ENCODE measurements at places on chromosomes 11 and 22.
A peak's percentile ranks its signal among the peaks of the same experiment; 100 is the strongest.

- DNase-seq, result no peak
These were observed 96.2 kb upstream of the NTM start for GRCh38 chr11:131274233-131274632.

- no peak for DNase-seq
These were observed 8.2 kb downstream of the GGT5 start for GRCh38 chr22:24236656-24237055.

GRCh38 chr11:20026629-20027555, 133.4 kb downstream of the DBX1 start:
- no peak for DNase-seq

- no peak for DNase-seq
These were observed 65.6 kb downstream of the SCN3B start for GRCh38 chr11:123588864-123589262.

GRCh38 chr11:1152316-1153104, 5.2 kb upstream of the MUC5AC start:
- peak; percentile 12 for DNase-seq

- no peak for DNase-seq
These were observed 11.9 kb downstream of the IPO7 start for GRCh38 chr11:9396310-9396709.

- DNase-seq, result peak; percentile 56
These were observed at the start of gene CALCB for GRCh38 chr11:15073361-15074205. Gene CALCB (plus strand): TSS chr11:15073593. CDS start chr11:15074719, 1,126 bp downstream.

DNA sequence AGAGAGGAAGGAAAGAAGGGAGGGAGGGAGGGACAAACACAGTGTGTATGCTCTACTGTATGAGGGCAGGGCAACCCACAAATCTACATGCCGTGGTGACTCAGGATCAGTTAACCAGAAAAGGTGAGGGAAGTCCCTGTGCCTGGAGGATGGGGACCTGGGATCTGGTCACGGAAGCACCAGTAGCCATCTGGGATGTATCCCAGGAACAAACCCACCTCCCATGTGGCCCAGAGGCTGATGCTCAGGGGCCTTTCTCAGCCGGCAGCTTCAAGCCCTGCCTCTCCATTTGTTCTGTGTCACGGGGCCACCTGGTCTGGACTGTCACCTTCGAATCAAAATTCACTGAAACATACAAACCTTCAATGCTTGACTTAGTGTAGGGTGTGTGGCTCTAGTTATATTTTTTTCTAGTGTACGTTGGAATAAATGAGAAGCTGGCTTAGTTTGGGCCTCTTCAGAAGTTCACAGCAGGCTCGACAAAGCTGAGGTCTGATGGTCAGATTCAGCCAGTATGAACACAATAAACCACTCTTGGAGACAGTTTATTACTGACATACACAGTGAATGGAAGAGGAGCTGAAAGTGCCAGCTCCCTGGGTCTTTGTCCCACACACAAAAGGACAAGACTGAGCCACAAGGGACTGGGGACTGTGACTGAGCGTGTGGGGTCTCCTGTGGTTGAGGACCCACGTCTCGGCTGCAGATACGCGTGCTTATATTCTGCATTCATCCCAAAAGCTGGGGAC, 23.5 kb upstream of the RTL6 start:
- DNase-seq, result no peak

DNA sequence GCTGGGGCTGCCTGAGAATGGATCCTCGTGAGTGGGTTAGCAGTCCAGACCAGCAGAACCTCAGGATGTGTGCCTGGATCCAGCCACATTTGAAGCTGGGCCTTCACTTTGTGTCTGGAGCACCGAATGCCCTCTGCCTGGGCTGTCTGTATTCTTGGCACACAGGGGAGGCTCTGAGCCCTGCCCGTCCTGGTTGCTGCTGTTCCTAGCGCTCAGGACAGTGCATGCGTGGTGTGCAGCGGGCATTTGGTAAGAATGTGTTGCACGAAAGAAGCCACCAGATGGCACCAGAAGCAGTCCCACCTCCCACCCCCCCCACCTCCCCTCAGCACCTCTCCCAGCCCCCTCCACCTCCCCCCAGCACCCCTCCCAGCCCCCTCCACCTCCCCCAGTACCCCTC, 4.1 kb upstream of the MAPK11 start:
- peak; percentile 51 for DNase-seq

GRCh38 chr11:911031-911889, 650 bp upstream of the CHID1 start:
- DNase-seq, result peak; percentile 51

GRCh38 chr11:16911186-16911585, 103.0 kb downstream of the PLEKHA7 start:
- no peak for DNase-seq

- no peak for DNase-seq
These were observed 209.6 kb downstream of the BUD13 start for GRCh38 chr11:116563028-116563711.
